T-helper 2 cell treated with Interferon-gamma antibody and Interleukin-4, amounts not matched to agents 5 μg/mL and 100 μg/mL, for 36 hours (primary cell): ENCODE measurements at places on chromosomes 3 and 15.

DNA sequence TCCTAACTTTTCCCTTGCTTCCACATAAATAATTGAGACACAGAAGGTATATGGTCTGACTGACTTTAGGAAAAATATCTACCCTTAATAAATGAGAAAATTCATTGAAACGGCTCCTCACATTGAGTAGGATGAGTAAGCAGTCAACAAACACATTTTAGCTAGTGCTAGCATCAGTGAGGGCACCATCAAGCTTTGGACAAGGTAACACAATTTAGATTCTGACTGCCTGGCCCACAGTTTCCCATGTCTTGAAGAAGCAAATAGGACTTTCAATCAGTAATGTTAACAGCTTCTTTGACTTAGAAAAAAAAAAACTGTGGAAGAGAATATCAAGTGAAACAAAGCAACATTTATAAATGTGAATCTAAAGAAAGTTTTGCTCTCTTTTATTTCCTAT lies 70.1 kb upstream of the MBNL1 start:
- no peak for DNase-seq

DNA sequence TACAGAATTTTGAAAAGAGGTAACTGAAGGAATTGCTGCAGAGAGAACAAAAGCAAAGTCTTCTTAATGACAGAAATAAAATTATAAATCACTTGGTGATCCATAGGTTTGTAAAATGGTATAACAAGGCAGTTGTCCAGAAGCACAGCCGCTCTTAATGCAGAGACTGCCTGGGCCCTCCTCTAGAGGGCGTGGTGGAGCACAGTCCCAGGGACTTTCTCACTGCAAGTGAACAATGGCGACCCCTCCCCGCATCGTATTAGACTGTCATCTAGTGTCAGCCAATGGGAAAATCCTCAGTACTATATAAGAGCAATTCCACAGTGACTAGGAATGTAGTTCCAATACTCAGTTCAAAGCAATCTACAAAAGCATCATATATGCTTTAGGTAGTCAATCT lies 26.4 kb upstream of the ZBED2 start:
- no peak for DNase-seq

- no peak for DNase-seq
Measured at GRCh38 chr3:123376451-123377242, 72.2 kb downstream of the ADCY5 start.

DNA sequence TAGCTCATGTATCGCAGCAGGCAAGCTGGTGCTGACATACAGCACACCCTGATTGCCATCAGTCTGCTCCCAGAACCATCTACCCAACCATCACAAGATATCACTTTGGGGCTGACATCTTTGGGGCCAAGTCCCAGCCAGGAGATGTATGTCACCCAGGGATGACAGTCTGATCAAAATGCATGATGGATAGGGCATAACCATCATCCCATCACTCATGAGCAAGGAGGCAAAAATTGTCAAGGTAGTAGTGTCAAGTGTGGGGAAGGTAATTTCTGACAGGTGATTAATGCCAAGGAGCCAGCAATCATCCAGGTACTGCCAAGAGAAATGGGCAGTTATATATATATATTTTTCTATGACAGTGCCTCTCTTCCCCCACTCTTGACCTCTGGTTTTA lies 277.4 kb downstream of the WDR72 start:
- DNase-seq: no peak

DNA sequence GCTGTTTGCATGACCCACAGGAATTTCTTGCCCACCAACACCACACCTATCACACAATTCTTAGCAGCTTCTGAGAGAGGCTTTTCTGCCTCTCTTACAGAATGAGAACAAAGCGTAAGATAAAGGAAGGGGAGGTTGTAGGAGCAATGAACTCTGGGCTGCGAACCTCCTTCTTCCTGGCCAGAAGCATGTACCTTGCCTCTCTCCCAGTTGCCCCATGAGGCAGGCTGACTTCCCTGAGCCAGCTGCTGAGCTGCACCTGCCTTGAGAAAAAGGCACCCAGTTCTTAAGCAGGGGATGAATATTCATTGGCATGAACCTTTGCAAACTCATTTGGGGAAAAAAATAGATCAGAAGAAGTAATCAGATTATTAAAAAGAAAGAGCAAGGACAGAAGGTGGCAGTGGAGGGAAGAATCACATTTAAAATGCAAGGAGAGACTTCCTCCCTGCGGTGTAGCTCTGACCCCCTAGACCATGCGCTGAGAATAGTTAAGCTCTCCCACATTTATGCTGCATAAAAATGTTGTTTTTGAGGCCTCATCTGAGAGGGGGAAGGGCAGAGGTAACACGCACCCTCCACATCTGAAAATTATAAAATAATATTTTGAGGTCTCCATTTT lies 304.8 kb downstream of the EPHB1 start:
- no peak for DNase-seq

- DNase-seq: no peak
Measured at GRCh38 chr3:107665351-107665750, 142.6 kb downstream of the BBX start.

DNA sequence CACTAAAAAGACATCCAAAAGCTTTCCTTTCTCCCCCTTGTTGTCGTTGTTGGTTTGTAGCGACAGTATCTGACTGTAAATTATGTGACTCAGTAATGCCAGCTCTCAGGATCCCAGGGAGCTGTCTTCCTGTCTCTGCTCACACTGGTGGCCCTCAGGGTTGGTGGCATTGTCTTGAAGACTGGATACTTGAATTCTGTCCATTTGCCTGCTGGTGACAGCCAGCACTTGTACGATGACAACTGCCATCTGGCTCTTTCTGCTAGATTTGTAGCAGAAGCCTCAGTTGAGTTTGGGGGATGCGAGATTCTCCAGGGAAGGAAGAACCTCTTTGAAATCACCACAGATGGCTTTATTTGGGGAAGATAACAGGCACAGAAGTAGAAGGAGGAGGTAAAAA lies 120.8 kb downstream of the ARPP21 start:
- DNase-seq: no peak

GRCh38 chr15:53477981-53478766 lies 281.3 kb downstream of the WDR72 start:
- DNase-seq: no peak

DNA sequence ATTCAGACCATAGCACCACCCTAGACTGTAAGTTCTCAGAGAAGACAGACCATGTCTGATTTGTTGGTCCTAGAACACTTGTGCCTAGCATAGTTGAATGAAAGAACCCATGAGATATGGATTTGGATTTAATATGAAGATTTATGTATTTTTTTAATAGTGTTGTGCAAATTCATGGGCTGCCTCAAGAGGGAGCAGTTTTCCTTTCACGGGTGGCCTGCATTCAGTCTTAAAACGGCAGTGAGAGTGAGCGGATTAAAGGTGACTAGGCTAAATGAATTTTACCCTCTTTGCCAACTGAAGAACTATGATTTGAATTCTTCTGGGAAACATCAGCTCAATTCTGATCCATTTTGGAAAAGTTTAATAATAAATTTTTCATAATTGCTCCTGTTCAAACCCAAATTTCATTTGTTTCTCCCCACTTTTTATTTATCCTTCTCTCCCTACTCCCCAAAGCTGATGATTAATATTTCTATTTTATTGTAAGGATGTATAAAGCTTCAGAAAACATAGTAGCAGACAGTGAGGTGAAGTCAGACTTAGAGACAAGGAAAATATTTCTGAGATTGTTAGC lies 67.3 kb downstream of the MORC1 start:
- no peak for DNase-seq

DNA sequence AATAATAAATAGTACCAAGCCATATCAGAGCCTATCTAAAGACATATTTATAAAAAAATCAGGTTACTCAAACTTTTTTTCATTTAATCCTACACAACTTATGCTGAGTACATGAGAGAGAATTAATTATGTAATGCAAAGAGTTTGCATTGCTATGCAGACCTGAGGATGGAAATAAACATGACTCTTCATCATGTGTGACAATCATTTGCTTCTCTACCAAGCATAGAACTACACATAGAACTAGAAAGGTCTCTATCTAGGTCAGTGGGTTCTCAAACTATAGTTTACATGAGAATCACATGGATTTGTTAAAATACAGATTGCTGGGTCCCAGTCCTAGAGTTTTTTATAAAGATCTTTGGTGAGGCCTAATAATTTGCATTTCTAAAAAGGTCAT lies 86.8 kb downstream of the GBE1 start:
- DNase-seq: no peak

GRCh38 chr3:96915445-96915844 lies 101.1 kb downstream of the EPHA6 start:
- DNase-seq: no peak

DNA sequence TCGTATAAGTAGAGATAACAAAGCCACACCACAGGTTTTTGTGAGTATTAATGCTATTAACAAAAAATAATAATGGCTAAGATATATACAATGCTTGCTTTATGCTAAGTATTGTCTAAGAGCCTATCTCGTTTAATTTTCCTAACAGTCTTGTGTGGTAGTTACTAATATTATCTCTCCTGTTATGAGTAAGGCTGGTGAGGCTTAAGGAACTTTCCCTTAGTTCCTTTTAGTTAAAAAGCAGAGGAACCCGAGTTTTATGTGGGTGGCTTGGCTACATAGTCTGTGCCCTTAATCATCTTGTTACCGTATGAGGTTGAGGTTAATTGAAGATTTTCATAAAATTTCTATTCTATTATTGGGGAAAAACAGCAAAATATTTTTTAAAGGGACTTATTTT lies 218.4 kb downstream of the SOX2 start:
- no peak for DNase-seq

DNA sequence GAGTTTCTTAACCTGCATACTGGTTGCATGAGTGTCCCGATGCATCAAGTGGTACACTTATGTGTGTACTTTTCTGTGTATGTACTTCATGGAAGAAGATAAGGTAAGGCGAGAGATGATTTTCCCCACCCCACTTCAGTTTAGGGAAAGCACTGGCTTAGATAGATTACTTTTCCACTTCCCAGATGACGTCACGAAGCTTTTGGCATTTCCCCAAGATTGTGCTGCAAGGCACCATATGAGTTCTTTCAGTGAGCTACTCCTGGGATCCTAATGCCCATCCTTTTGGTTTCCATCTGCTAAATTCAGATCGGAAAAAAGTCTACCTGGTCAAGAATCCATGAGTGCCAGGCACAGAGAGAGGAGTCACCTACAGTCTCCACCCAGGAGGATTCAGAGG lies 4.5 kb downstream of the IL17RB start:
- no peak for DNase-seq
